ENCODE measurements at places on chromosomes 5 and 9.

- DNase-seq: no peak
Measured at GRCh38 chr5:109942646-109943045, 252.9 kb downstream of the MAN2A1 start.

GRCh38 chr9:36211510-36211909 lies 20.8 kb downstream of the CLTA start:
- DNase-seq: no peak

DNA sequence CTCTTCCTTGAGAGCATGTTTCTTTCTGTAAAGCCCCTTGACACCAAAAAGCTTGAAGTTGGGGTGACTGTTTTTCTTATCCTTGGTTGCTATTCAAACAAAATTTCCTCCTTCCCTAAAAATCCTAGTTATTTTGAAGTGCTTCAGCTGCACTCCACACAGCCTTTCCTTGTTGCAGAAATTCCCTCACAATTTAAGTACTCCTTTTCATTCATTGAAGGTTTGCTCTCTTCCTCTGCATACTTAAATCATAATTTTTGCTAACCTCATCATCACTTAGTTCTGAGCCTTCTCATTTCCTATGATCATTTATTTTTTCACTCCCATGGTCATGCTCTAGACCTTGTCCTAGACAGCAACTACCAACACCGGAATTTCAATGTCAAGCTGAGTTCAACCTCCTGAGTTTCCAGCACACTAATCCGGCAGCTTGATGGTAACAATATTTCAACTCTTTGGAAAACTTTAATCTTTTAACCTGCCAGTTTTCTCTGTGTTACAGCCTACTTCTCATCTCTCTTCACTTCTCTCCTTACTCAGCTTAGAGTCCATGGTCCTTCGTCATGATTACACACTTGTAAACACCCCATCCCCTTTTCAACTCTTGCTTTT lies 78.7 kb upstream of the ACTBL2 start:
- DNase-seq: no peak

GRCh38 chr5:159310511-159310910 lies 19.8 kb downstream of the IL12B start:
- no peak for DNase-seq

DNA sequence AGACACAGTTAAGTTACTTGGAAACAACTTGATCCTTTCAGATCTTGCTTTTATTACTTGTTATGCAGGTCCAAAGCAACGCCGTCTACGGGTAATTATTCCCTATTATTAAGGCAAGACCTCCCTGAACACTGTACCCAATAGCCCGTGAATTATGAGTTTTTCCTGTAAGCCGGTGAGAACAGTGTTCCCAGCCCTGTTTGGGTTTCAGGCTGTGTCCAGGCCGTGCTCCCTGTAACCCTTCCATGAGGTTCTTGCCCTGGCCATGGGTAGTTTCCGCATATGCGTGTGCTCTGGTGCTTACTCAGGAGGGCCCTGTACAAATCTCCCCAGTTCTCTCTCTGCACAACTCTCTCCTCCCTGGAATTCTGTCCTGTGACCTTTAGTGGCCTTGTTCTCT lies 65.6 kb upstream of the CNOT6 start:
- no peak for DNase-seq

GRCh38 chr9:96327694-96328352 lies 25.8 kb upstream of the HSD17B3 start:
- peak; percentile 55 for DNase-seq

- peak; percentile 44 for DNase-seq
Measured at GRCh38 chr5:14143841-14144585, 871 bp downstream of the TRIO start.

DNA sequence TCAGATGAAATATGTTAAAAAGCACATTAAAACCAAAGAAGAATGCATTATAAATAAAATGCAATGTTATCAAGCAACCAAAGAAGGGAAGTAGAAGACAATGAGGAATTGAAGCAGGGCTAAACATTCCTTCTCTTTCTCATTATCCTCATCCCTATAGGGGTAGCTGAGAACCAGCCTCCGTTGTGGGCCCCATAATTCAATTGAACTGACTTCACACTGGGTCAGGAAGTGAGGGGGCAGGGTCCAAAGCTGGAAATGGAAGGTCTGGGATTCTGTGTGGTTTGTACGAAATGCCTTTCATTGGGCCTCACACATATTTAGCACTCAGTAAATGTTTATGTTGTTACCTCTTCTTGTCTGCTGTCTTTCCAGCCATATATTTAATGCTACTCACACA lies 220.4 kb upstream of the CD180 start:
- DNase-seq: no peak

DNA sequence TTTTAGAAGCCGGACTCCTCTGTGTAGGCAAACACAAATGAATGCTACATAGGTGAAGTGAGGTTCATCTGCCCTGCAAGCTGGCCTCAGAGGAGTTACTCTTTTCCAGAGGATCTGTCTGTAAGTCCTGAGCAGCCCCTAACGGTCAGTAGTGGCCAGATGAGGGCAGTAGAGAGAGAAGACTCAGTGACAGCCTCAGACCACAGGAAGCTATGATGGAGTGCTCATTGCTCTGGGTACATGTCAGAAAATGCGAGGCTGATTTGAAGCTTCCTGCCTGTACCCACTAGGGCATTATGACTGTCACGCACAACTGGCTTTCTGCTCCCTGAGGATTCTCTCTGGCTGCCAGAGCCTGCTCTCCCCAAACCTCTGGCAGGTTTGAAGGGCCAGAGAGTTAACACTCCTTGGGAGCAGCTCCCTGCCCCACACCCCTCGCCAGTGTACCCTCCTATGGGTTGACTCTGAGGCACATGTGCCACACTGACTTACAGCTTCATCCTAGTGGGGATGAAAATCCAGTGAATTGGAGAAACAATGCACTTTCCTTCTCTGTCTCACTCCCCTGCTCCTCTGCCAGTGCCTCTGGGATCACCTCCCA lies 141.5 kb downstream of the GABRG2 start:
- peak; percentile 45 for DNase-seq

GRCh38 chr5:60883229-60883628 lies 39.2 kb upstream of the ELOVL7 start:
- DNase-seq: peak; percentile 2

DNA sequence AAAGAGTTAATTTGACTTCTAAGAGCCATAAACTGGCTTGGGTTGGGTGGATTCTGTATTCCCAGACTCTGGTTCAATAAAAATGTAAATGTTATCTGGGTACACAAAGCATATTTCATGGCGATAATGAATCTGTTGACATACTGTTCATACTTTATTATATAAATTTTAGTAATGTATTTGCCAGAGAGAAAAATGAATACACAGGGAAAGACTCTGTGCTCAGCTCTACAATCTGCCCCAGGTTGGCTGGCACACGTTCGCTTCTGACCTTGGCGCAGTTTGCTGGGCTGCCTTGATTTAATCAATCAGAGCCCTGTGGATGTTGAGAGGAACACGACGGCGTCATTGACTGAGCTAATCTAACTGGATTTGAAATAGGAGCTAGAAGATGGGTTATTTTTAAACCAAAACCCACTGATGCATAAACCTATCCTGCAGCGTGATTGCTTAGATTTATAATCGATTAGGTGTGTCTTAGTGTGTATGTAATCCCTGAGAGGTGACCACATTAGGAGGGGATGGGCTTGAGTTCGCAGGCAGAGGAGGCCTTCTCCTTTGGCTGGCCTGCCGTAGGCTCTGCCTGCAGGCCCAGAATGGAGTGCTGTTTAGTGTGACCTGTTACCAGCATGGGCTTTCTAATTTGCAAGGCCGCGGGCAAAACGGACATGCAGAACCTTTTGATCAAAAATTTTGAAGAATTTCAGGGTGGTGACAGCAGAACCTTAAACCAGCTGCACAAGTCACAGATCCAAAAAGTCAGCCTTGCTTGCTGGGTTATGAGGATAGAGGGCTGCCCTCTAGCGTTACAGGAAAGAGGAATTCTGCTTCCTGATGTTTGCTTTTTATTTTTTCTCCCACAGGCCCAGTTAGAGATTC lies 3.9 kb upstream of the ADCY2 start:
- peak; percentile 2 for DNase-seq

GRCh38 chr9:93673021-93673838 lies 96.8 kb downstream of the PHF2 start:
- no peak for DNase-seq

- DNase-seq: peak; percentile 14
Measured at GRCh38 chr5:150734579-150735384, 24.0 kb downstream of the DCTN4 start.

DNA sequence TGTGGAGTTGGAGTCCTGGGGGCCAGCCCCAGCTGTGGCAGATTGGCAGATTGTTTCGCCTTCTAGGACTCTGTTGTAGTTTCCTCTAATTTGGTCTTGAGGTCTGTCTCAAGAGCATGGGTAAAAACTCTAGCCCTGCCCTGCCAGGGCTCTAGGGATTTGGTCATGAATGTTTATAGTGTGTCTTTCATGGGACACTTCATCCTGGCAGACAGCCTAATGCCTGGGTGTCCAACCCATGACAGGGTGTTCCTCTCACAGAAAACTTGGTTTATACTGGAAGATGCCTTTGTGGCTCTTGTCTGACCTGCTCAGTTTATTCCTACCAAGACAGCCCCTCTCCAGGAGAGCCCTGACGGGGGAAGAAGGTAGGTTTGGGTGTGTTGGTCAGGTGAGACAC lies 45.5 kb downstream of the GALNT12 start:
- DNase-seq: no peak

DNA sequence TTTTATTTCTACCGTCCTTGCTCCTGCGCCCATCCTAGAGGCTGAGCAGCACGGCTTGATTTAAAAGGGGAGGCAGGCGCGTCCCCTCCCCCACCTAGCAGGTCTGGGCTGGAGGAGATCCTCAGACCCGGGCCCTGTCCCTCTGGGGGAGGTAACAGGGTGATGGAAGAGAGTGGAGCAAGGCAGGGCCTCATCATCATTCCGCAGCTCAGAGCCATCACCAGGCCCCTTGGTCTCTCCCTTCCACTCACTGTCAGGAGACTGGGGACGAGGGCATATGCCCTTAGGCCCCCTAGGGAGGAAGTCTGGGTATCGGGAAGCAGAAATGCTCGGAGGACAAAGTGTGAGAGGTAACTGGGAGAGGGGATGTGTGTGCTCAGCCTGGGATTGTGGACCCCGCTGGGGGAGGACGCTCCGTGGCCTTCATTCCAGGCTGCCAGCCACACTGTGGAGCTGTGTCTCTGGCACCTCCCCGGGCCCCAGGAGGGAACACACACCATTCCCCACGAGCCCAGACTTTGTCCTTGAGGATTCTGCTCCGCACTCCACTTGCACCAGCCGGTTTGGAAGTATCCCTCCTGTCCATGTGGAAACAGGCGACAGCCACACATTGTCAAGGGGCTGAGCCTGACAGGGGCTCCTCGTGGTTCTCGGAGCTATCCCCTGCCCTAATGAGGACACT lies 761 bp downstream of the REEP2 start:
- DNase-seq: no peak

GRCh38 chr9:37566716-37567115 lies 9.5 kb downstream of the FBXO10 start:
- no peak for DNase-seq

GRCh38 chr9:35229779-35230143 lies 68.0 kb downstream of the UNC13B start:
- DNase-seq: no peak

GRCh38 chr5:14574891-14575508 lies 6.6 kb upstream of the OTULINL start:
- DNase-seq: no peak

DNA sequence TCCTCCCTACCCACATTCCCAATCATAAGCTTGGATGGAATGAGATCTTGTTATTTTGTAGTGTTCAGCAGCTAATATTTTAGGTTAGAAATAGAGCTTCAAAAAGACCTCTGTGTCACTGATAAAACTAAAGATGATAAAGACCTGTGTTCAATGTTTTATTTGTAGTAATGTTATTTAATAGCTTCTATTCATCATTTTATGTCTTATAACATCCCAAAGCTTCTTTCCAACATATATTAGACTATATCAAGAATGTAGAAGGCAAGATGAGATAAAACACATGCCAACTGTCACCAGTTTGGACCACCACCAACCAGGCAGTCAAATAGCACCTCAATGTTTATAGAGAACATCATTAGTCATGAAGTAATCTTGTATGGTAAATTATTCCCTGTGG lies 409.5 kb upstream of the ITGA1 start:
- no peak for DNase-seq

- no peak for DNase-seq
Measured at GRCh38 chr5:66898241-66898995, 298.2 kb downstream of the CD180 start.

DNA sequence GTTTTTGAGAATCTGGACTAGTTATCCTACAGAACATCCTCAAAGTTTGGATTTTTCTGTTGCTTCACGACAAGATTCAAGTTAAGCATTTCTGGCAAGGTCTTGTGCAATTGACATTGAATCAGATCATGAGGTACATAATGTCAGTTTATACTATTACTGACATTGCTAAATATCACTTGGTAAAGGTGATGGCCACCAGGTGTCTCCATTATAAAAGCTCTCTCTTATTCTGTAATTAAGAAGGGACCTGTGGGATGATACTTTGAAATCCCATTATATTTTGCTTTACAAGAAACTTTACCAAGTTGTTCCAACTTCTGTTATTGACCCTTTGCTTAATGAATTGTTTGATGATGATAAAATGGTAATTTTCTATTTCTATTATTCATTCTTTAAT lies 131.0 kb upstream of the ASTN2 start:
- no peak for DNase-seq

- no peak for DNase-seq
Measured at GRCh38 chr5:82991059-82991458, 86.1 kb downstream of the TMEM167A start.

- DNase-seq: no peak
Measured at GRCh38 chr9:9949978-9950377, 662.8 kb downstream of the PTPRD start.

DNA sequence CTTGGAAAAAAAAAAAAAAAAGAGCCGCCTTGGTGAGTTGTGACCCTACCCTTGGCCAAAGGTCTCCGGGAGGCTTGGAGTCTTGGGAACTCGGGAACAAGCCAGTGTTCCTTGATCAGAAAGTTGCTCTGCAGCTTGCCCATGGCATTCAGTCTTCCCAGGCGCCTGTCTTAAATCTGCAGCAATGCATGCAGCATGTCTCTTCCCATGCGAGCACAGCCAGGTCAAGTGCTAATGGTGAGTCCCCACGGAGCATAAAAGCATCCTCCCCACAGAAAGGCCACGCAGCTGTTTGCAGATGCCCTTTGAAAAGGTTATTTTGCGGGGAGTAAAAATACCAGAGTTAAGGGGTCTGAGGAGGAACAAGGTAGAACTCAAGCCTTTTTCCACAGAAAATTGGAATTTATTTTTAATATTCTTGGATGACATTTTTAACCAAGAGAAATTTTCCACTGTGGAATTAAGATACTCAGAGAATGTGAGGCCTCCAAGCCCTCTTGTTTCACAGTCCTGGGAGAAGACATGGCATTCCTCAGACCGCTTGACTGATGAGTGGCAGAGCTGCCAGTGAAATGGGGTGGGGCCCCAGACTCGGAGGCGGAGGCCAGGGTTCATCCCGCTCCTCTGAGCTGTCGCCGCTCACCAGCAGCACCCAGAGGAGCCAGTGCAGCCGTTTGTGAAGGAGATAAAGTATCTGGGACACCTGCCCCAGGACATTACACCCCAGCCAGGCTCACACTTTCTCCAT lies 81.6 kb downstream of the CYFIP2 start:
- DNase-seq: no peak
